NCI-H2029 (cell line): ENCODE measurements at places on chromosomes 7 and 10.
A peak's percentile ranks its signal among the peaks of the same experiment; 100 is the strongest.

GRCh38 chr10:22332116-22332692, 11.3 kb downstream of the BMI1 start:
- DNase-seq: no peak

GRCh38 chr10:75980419-75981002, 549.1 kb downstream of the LRMDA start:
- no peak for DNase-seq

GRCh38 chr7:41010418-41010817, 692.5 kb downstream of the INHBA start:
- no peak for DNase-seq

DNA sequence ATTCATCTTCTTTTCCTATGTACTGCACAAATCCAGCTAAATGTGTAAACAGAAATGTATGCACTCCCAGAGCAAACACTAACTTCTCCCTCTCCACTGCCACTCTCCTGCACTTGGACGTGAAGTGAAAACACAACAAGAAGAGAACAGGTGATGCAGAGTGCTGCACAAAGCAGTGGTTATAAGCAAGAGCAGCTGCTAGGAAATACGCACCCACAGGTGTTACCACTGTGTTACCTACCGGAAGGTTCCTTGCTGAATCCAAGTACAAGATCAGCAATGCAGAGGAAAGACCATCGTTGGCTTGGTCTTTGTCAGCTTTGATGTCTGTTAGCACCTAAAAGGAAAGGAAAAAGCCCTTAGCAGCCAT, 54.6 kb upstream of the NCAPG2 start:
- no peak for DNase-seq

DNA sequence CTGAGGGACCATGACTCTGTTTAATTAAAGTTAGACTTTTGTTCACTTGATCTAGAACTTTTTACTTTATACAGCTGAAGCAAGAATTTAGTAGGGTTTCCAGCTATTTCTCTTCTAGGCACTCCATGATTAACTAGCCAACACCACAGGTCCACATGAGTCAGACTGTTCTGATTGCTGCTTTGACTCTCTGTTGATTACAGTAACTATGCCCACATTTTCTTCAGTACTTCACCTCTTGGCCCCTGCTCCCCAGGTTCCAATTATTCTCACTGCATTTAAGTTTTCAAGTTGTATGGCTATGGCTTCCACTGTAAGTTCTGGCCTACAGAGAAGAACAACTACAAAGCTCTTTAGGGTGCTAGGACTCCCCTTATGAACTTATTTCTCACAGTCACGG, 737.2 kb upstream of the IGFBP3 start:
- DNase-seq: no peak

DNA sequence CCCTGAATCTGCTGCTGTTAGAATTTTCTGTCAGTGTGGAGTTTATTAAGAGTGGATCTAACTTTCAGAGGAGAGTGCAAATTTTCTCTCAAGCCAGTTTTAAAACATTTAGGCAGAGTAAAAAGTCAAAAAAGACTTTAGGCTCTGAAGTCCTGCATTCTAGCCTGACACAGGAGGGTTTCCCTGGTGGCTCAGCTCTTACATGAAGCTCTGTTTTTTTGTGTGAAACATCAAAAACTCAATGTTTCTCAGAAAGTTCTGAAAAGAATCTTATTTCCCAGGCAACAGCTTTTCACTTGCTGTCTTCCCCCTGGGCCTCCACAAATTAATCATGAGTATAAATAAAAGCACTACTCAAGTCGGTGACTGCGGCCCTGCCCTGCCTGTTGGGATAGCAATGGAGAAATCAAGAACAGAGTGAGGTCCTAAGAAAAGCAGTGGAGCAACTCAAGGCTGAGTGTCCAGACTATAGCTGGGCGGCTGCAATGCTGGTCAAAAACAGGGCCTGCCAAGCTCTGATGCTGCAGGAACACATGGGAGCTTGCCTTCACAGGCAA, 22.3 kb upstream of the WDR11 start:
- no peak for DNase-seq

- no peak for DNase-seq
Observed at GRCh38 chr10:26367771-26368170, 70.4 kb upstream of the APBB1IP start.

DNA sequence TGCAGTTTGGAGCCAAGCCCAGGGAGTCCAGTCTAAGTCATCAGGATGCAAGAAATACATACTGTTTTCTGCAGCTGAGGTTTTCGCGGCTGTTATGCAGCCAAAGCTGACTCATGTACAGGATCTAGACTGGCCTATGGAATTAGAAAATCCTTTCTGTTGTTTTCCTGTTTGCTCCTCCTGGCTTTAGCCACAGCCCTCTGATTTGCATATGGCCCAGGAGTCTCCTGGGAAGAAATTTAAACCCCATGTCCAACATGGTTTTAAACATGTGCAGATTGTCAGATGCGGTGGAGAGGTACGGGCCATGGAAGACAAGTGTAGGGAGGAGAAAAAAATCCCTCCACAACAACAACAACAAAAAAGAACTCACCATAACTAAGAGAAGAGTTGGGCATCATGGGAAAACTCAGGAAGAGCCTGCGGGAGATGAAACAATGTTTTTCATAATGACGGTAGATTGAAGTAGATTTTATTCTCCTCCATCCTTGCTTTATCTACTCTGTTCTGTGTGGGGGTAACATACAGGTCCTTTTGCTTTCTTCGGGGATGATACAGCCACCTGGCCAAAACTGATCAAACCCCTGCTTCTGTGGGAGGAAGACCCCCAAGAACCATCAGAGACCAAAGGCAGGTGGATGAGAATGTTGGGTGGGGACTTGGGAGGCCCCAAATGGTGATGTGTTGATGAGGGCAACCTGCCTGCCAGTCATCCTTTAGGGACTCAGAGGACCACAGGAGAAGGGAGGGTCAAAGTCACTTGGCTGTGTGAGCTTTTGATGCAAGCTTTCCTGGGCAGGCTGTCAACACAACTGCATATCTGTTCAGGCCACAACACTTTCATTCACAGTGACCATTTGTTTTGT, 29.8 kb upstream of the GNA12 start:
- DNase-seq: peak; percentile 29

- DNase-seq: peak; percentile 51
Observed at GRCh38 chr7:140506788-140507464, 27.6 kb upstream of the MKRN1 start.
